ENCODE measurements at places on chromosomes 7 and 10. TPM values are rescaled to one million over a fixed set of nuclear protein-coding genes. Genes with fewer than 3 reads are reported as not detected.

GRCh38 chr10:129812398-129812797 is 151.7 kb downstream of the EBF3 start:
- peaks cover 32% of the 10 kb centered on the region for H3K27me3 ChIP-seq
- H3K36me3 ChIP-seq, result no peaks in the 10 kb centered on the region

- no peaks in the 10 kb centered on the region for H3K27me3 ChIP-seq
- no peaks in the 10 kb centered on the region for H3K36me3 ChIP-seq
- DNase-seq, result no peak
- no peak overlapping the region for H3K4me3 ChIP-seq
- H3K27ac ChIP-seq, result no peak overlapping the region
These were observed 36.3 kb downstream of the SLC25A13 start for GRCh38 chr7:96285579-96285978.

DNA sequence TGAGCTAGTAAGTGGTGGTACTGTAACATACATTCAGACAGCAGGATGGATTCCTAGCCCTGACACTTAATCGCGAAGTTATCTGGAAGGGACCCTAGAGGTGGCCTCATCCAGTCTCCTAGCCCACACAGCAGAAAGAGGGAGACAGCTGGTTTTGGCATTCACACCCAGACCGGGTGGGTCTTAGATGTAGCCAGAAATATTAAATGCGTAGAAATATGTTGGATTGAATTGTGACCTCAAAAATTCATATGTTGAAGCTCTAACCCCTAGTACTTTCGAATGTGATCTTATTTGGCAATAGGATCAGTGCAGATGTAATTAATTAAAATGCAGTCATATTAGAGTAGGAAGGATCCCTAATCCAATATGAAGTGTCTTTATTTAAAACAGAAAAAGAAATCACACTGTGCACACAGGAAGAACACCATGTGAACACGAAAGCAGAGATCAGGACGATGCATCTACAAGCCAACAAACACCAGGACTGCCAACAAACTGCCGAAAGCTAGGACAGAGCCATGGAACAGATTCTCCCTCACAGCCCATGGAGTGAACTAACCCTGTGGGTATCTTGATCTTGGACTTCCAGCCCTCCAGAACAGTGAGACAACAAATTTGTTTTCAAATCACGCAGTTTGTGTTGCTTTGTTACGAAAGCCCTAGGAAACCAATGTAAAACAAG is 2.9 kb upstream of the XPNPEP1 start:
- no peaks in the 10 kb centered on the region for H3K27me3 ChIP-seq
- no peak overlapping the region for H3K27ac ChIP-seq
- no peak overlapping the region for H3K4me3 ChIP-seq
- peaks cover 16% of the 10 kb centered on the region for H3K4me1 ChIP-seq
- H3K36me3 ChIP-seq, result no peaks in the 10 kb centered on the region

ZNF398 gene
- total RNA-seq, result 13.0 TPM

DNA sequence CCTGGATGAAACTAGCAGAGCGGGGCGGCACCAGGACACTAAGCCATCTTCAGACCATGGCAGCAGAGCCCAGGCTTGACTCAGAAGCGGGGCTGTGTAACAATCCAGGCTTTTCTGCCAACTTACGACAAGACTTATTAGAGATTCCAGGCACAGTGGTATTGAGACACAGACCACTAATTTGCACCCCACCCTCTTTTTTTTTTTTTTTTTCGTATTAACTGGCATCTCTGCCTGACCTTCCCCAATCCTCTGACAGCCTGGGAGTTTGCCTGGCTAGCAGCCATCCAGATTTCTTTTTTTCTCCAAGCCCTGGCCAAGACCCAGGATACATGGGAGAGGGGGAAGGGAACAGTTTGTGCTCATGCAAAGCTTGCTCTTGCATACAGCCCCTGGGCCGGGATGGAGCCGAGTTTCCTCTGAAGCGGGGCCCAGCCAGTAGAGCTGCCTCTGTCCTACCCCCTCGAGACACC is 182.4 kb downstream of the PLXNA4 start:
- DNase-seq, result peak; percentile 84
- H3K4me3 ChIP-seq, result no peak overlapping the region
- peak overlapping the region; percentile 55 for H3K27ac ChIP-seq
- no peaks in the 10 kb centered on the region for H3K4me1 ChIP-seq
- no peaks in the 10 kb centered on the region for H3K36me3 ChIP-seq
- H3K27me3 ChIP-seq, result no peaks in the 10 kb centered on the region
